ENCODE measurements at places on chromosomes 11 and 22.
A peak's percentile ranks its signal among the peaks of the same experiment; 100 is the strongest.

DNA sequence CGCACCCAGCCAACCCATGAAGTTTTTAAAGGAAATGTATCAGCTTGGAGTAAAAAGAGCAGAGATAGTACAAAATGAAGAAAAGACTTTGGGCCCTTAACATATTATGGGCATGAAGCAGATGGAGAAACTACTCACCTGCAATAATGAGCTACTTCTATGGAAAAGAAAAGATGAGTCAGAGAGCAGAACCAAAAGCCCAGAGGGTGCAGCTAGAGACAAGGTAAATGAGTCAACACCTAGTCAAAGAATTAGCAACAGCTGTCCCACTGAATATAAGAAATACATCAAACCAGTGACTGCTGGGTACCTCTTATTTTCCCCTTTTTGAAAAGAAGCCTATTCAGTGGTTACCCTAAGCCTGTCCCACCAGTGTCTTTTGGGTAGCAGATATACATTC lies 61.8 kb downstream of the RPL27A start:
- no peak for DNase-seq

GRCh38 chr11:73240190-73240781 lies 22.2 kb downstream of the P2RY2 start:
- DNase-seq = no peak

- no peak for DNase-seq
Observed at GRCh38 chr11:12529793-12530192, 144.4 kb upstream of the TEAD1 start.

GRCh38 chr11:112965656-112966055 lies 4.4 kb downstream of the NCAM1 start:
- no peak for DNase-seq

DNA sequence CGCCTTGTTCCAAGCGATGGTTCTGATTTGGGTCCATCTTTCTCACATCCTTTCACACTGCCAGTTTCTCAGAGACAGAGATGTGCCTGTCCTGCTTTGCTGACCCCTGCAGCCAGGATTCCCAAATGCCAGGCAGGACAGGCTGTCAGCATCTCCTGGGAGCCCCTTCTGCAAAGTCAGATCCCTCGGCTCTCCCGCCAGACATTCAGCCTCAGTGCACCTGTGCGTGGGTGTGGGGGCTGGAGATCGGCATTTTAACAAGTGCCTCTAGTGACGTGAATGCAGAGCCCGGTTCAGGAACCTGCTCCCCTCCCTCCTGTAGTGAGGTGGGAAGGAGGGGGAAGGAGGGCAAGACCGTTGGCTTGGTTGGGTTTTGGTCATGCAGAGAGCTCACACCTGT lies 108.9 kb upstream of the FGF3 start:
- no peak for DNase-seq

DNA sequence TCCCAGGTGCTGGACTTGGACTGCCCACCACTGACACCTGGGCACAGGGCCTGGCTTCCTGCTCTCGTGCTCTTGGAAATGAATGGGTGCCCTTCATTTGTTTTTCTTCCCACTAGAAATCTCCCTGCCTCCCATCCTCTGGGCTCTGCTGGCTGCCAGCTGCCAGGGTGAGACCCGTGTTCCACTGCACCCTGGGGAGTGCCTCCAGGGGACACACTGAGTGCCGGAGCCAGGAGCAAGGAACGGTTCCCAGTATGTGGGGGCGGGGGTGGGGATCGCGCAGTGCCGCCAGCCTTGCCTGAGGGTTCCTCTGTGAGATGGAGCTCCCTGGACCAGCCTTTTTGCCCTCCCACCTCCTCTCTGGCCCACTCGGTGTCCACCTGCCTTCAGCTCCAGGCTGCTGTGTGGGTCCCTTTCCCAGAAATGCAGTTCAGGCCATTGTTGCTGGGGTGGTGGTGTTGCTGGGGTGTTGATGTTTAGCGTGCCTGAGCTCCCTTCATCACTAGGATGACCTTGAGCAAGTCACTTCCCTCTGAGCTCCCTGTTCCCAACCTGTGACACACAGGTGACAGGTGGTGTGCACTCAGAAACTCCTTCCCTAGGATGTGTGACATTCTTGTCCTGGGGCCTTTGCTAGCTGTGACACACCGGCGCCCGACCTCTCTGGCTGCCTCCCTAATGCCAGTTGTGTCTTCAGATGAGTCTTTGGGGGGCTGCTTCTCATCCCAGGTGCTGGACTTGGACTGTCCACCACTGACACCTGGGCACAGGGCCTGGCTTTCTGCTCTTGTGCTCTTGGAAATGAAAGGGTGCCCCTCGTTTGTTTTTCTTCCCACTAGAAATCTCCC lies 72.1 kb downstream of the MED15 start:
- DNase-seq = no peak

- no peak for DNase-seq
Observed at GRCh38 chr11:117908959-117909610, 20.1 kb downstream of the TMPRSS13 start.

GRCh38 chr11:1208394-1209261 lies 14.2 kb upstream of the MUC5B start:
- no peak for DNase-seq

DNA sequence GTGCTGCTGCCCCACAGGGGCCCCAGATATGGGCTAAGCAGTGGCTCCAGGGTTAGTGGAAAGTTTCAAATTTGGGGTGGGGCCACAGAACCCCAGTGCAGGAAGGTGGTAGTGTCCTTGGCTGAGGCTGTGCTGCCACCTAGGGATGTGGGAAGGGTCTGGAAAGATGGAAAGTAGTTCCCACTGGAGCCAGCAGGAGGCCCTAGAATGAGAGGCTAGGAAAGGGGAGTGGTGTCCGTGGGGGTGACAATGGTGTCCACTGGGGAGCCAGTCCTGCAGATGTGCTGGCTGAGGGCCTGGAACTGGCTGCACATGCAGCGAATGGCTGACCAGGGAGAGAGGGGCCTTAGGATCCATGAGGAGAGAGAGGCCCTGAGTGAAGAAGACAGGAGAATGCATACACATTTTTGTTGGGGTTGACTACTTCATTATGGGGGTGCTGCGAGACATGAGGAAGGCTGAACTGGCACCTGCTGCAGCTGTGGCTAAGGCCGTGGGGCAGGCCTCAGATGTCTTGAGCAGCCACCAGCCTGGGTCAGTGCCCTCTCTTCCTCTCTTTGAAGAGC lies 21.1 kb downstream of the RFPL3 start:
- DNase-seq = no peak

GRCh38 chr11:32090545-32091370 lies at the start of gene RCN1:
Gene RCN1 (plus strand): TSS chr11:32091074. CDS start chr11:32091197, 123 bp downstream.
- DNase-seq = peak; percentile 95

- DNase-seq = peak; percentile 66
Observed at GRCh38 chr11:8356721-8357504, 93.2 kb upstream of the LMO1 start.

- no peak for DNase-seq
Observed at GRCh38 chr11:106879029-106879428, 139.2 kb downstream of the GUCY1A2 start.

DNA sequence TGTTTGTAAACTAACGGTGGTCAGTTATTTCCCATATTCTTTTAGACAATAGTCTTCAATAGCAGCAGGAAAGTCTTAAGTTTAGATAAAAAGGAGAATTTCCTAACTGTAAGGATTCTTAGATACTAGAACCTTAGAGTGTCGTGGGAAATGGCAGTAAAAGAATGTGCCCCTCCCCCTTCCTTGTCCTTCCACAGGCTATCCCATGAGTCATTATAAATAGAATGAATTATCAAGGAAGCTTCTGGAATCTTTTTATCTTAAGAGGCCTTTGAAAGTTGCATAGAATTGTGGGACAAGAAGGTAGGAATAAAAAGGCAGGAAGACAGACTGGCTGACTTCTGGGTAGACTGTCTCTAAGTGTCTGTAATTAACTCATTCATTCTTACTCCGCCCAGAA lies 165.2 kb upstream of the TBCEL start:
- no peak for DNase-seq

DNA sequence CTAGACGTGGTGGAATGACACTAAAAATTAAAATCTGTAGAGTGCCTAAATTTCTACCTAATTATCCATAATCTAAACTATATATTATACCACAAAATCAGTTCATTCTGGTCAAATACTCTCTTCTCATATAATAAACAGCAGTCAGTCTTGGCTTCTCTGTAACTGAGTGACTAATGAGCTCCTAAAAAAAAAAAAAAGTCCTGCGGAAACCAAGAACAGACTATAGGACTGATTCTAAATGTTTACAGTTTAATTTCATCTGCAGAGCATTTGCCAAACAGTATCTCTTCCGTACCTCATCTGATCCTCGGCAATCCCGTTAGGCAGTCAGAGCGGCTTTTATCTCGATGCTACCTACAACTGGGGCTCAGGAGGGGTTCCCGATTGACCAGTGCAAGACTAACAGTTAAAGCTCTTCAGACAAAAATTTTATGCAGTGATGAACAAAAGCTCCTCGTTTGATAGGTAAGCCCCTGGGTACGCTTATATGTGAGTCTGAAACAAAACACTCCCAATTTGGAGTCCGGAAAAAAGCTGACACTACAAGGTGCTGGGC lies 686 bp downstream of the KIF18A start:
- no peak for DNase-seq

DNA sequence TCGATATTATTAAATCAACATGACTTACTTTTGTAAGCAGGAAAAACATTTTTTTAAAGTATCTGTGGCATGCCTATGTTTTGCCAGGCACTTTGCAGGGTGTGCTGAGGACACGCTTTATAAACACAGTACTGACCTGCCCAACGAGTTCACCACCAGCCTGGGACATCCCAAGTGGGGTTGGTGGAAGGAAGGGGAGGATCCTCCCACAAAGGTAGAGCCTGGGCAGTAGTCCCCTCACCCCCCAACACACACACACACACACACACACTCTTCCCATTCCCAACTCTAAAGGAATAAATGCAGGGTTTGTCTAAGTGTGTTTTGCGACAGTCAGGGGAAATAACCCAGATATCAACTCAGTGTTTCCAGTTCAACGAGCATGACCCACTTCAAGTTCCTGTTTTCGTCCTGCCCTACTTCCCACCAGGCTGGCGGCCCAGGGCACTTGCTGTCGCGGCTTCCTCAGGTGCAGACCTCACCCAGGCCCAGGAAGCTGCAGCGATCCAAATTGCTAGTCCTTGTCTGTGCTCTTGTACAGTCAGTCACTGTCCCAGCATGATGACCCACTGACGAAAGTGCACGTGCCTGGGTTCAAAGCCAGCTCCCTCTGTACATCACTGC lies 3.1 kb downstream of the CERK start:
- DNase-seq = peak; percentile 58

DNA sequence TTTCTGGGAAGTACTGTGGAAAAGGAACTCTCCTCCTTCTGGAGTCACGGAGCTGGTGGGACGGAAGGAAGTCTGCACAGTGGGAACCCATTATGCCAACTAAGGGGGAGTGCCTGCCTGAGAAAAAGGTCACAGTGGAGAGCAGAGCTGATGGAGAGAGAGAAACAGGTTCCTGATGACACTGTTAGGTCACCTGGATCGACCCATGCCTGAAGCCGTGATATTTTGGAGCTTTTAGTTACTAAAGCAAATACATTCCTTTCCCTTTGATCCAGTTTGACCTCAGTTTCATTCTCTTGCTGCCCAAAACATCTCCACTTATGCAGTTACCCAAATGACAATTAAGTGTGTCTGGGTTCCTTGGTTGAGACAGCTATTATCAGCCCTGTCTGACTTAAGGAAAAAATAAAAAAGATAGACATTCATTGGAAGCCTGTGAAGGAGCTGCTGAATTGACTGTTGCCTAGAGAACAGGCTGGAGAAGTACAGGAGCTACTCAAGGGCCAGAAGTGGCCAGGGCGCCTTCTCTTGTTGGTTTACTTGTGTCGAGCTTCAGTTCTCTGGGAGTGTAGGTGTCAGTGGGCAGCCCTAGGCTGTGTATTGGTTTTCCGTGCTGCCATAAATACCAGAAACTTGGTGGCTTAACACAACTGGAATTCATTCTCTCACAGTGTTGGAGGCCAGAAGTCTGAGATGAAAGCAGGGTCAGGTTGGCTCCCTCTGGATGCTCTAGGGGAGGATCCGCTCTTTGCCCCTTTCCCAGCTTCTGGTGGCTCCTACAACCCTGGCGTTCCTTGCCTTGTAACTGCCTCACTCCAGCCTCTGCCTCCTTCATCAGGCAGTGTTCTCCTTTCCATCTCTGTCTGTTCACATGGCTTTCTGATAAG lies 13.6 kb downstream of the MRGPRD start:
- no peak for DNase-seq

DNA sequence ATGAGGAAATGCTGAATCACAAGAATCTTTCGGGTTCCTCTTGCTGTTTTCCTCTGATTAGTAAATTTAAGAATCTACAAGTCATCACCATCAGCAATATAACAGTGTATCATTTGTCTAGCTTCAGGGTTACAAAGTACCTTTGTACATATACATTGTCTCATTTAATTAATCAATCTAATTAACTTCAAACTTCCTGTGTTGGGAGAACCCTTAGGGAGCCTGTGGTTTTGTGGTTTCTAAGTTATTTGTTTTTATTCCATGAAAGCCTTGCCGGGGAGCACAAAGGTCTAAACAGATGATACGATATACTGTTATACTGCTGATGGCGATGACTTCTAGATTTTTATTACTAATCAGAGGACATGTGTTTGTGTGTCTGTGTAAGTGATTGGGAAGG lies 41.0 kb downstream of the TIMP3 start:
- no peak for DNase-seq

GRCh38 chr11:75388386-75389275 lies 10.7 kb upstream of the RPS3 start:
- peak; percentile 69 for DNase-seq

DNA sequence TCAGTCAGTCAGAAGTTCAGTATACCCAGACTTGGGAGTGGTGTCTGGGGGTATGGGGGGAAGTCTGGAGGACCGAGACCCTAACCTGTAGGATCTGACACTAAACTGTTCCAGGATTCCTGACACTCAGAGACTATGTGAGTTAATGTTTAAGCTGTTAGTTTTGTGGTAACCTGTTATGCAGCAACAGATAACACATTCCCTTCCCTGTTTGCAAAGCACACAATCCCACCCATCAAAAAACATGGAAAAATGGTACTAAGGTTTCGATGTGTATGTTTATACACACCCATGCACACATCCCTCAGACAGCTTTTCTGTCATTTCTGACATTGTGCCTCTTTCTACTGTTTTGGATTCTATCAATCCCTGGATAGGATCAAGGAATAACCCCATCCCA lies 27.6 kb downstream of the ZNF280B start:
- no peak for DNase-seq

DNA sequence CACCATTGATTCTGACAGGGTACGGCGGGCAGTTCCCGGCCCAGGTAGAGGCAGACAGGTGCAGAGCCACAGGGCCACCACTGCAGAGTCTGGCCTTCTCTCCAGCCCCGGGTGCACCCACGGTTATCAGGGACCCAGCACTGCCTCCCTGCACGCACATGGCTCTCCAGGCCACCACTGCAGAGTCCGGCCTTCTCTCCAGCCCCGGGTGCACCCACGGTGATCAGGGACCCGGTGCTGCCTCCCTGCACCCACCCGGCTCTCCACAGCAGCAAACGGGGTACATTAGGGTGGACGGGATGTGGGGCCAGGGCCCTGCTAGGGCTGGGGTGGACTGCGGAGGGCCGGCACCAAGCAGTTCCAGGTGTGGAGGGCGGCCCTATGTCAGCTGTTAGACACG lies 272.9 kb downstream of the BRD1 start:
- no peak for DNase-seq

Data from right kidney (tissue), 9 donors.